ENCODE measurements at places on chromosomes 5 and 9.

DNA sequence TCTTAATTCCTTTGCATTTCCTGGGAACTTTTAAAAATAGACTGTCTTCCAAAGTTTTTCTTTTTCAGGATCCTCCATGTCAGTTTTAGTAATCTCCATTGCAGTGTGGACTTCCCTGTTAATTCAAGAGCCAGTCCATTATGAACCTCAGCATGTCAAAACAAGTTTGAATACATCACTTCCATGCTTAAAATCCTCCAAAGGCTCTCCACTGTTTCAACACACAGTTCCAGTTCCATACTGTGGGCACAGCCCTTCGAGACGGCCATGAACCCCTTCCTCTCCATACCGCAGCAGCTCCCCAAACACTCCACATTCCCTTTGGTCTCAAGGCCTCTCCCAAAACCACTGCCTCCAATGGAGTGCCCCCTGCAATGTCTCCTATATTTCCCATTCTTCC lies 19.5 kb downstream of the LIFR start:
- DNase-seq = no peak

DNA sequence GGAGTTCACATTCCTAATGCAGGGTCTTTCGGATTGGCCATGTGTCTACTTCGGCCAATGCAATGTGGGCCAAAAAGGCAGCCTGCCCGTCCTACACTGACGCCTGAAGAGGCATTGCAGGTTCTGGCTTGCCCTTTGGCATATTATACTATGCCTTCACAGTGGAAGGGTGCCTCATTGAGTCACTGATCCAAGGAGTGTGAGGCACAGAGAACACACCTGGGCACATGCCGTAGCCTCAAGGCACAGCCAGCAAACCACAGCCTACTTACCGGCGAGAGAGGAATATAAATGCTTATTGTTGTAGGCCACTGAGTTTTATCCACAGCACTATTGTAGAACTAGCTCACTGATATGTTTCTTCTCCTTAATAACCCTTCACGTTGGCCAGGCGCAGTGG lies 409.6 kb downstream of the GADD45G start:
- no peak for DNase-seq

- DNase-seq = no peak
Measured at GRCh38 chr5:4627131-4627530, 513.0 kb upstream of the ADAMTS16 start.

DNA sequence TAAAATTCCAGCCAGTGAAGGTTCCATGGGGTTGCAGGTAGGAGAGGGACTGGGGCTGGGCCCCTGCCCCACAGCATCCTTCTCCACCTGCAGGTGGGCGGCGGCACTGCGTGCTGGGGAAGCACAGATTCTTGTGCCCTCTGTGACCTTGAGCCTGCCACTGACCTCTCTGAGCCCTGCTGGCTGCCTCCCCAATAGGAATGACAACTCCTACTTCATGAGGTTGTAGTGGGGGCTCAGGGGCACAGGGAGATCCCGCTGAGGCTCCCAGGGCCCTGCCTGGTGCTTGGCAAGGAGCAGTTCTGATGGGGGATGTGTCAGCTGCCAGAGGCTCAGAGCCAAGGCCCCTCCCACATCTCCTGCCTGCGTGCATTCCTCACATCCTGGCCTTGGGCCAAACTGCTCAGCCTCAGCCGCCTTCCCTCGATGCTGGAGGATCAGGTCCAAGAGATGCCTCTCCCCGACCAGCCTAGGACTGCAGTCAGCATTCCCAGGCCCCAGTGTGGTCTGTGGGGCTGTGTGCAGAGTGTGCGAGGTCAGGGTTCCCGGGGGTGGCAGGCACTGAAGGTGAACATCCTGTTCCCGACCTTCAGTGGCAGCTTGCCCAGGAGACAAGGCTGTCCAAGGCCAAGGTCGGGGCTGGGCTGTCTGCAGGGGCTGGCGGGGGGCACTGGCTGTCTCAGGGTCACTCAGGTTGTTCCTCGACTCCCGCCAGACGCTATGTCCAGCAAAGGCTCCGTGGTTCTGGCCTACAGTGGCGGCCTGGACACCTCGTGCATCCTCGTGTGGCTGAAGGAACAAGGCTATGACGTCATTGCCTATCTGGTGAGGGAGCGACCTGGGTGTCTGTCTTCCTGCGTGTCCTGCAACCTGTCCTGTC lies 7.0 kb downstream of the ASS1 start:
- no peak for DNase-seq

GRCh38 chr5:12865529-12865928 lies 961.3 kb upstream of the CTNND2 start:
- no peak for DNase-seq

DNA sequence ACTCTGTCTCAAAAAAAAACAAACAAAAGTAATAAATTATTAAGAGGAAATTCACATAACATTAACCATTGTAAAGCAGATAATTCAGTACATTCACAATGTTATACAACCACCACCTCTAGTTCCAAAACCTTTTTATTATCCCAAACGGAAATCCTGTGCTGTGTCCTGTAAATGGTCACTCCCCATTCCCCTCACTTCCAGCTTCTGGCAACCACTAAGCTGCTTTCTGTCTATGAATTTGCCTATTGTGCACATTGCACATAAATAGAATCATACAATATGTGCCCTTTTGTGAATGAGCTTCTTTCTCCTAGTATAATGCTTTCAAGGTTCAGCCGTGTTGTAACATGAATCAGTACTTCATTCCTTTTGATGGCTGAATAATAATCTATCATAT lies 20.8 kb downstream of the C9orf152 start:
- no peak for DNase-seq

GRCh38 chr9:69937360-69937759 lies 106.3 kb upstream of the MAMDC2 start:
- no peak for DNase-seq

- DNase-seq = no peak
Measured at GRCh38 chr5:122906768-122907167, 61.4 kb downstream of the SNX24 start.

DNA sequence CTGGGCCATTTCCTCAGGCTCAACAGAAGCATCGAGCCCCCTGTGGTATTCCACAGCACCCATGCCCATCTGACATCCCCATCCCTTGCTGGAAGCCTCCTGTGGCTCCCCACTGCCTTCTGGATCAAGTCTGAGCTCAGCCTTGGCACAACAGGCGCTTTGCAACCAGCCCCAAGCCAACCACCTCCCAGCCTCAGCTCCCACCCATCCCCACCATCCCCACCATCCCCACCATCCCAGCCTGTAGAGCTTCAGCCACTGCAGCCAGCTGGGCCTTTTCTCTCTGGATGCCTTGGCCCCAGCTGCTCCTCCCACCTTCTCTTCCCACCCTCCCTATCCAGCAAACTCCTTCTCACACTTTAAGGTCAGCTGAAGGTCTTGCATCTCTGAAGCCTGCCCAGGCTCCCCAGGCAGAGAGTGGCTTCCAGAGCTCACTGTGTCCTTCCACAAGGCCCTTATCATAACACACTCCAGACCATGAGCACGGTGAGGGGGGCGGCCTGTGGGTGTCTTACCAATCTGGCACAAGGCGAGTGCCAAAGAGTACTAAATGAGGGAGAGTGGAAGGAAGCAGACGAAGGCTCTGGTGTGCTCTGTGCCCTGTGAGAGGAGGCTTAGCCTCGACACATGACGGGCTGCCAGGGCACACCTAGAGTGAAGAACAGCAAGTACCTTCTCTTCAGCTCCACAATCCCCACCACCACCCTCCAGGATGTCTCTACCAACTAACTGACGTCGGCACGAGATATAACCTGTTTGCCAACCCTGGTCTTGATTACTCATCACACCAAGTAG lies 6.5 kb downstream of the HIGD2A start:
- DNase-seq = no peak

GRCh38 chr5:82150559-82150958 lies 127.6 kb downstream of the RPS23 start:
- no peak for DNase-seq

- no peak for DNase-seq
Measured at GRCh38 chr5:138649775-138650174, 74.6 kb upstream of the HSPA9 start.

DNA sequence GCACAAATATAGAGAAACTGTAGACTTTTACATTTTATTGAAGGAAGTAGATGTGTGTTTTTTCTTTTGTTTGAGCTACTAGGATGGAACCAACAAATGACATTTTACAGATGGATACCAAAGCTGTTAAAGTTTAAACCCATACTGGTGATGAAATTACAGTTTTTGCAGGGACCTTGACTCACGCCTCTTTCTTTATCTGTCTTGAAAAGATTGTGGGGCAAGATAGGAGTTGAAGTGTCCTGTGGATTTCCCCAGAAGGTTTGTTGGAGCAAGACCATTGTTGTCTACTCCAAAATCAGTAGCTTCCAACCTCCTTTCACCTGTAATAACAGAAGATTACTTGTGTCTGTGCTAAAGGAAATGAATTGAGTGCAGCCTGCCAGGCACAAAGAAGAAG lies 4.1 kb upstream of the C5orf63 start:
- DNase-seq = no peak

GRCh38 chr5:2894736-2895135 lies 143.3 kb upstream of the IRX2 start:
- no peak for DNase-seq

GRCh38 chr9:131122158-131122557 lies 3.2 kb upstream of the NUP214 start:
- DNase-seq = no peak

- DNase-seq = peak; percentile 57
Measured at GRCh38 chr5:124649491-124650146, 96.8 kb downstream of the ZNF608 start.

GRCh38 chr5:50855001-50855400 lies 188.6 kb downstream of the PARP8 start:
- no peak for DNase-seq

- DNase-seq = no peak
Measured at GRCh38 chr5:74538206-74538661, 102.3 kb downstream of the ENC1 start.

DNA sequence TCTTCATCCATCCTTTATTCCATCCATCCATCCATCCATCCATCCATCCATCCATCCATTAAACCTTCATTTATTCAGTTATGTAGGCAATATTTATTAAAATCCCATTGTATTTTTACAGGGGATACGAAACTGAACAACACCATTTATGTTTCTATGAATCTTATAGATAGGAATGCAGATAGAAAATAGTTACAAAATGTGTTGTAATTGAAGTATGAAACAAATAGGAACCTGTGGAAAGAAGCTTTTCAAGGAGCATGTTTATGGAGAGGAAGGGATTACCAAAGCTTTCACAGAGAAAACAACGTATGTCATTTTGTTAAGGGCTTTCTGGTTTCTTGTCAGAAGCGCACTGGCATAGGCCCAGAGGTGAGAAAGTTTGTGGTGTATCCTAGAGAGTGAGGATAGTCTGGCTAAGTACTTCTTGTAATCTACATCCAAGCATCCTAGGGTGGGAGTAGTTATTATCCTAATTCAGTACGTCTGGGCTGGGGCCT lies 184.0 kb downstream of the CNTLN start:
- no peak for DNase-seq

GRCh38 chr5:92775711-92776615 lies 805.1 kb downstream of the NR2F1-AS1 start:
- no peak for DNase-seq

GRCh38 chr9:32707326-32707725 lies 71.9 kb upstream of the TAF1L start:
- DNase-seq = no peak

DNA sequence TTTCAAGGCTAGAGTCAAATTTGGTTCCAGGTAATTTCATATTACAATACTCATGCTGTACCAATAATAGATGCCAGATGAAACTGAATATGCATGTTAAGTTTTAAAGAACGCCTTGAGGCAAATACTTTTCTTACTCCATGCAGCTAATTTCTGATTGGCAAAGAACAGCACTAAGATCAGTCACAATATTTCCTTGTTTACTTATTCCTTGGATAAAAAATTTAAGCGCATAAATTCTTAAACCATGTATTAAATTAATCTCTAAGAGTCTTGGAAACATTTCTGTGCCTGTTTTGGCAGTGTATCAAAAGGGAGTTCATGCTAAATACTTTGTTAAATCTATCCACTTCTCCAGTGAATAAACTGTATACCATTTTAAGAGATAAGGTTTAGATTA lies 173.5 kb downstream of the SLC12A2 start:
- no peak for DNase-seq

GRCh38 chr9:75979362-75979761 lies 88.9 kb downstream of the PCSK5 start:
- DNase-seq = no peak

- DNase-seq = no peak
Measured at GRCh38 chr5:112002376-112002775, 245.4 kb upstream of the NREP start.

- DNase-seq = no peak
Measured at GRCh38 chr9:134551644-134552348, 89.8 kb upstream of the COL5A1 start.

DNA sequence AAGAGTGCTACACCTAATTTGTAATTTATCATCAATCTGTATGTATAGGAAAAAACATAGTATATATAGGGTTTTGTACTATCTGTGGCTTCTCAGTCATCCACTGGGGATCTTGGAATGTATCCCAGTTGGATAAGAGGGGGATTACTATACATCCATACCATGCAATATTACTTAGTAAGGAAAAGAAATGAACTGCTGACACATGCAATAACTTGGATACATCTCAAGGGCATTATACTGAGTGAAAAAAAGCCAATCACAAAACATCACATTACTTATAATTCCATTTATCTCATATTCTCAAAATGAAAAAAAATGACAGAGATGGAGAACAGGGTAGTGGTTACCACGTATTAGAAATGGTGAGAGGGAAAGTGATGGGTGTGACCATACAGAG lies 108.3 kb upstream of the RGS7BP start:
- no peak for DNase-seq

DNA sequence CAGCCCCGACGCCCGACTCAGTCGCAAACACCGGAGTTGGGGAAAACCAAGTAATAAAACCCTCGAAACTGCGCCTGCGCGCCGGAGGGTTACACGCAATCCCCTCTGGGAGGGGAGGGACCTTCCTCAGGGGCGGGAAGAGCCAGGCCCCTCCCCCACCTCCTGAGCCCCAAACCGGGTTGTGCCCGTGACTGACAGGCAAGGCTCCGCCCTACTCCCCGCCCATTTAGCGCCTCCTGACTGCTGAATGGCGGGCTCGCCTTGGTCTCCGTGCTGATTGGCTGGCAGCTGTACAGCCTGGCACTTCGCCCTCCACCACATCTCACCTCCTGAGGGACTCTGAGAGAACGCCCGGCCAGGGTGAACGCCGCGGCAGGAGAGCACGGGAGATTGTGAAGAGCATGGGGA lies at the start of gene PRDM9:
TSS of gene PRDM9 (plus strand) at position 332 of the 408 bp plus-strand sequence. CDS start 1,425 bp downstream, outside the sequence.
- no peak for DNase-seq

- DNase-seq = no peak
Measured at GRCh38 chr5:107805824-107806223, 135.1 kb upstream of the EFNA5 start.

DNA sequence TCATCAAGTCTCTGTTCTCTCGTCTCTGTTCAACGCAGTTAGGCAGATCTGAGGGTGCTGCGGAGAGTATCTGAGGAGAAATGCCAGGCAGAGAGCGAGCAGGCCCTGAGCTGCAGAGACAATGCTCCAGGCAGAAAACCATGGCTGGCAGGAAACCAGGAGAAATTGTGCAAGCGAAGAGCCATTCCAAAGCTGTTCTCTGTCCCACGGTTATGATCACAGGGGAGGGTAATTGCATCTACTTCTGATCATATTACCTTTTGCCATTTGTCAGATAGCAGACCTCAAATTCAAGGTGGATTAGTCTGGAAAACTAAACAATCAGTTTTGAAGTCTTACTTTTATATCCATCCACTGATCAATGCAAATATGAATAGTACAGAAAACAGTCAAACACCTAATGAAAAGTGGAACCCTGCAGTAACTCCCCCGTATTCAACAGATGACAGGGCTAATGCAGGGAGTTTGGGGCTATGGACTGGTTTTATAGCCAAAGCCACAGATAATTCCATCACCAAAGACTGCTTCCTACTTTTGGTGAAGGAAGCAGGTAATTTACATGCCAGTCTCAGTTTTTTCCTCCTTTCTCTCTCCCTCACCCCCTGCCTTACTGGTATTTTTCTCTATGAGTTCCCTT lies 228.0 kb downstream of the DCP2 start:
- no peak for DNase-seq
